ENCODE measurements at places on chromosomes 11 and 22.

DNA sequence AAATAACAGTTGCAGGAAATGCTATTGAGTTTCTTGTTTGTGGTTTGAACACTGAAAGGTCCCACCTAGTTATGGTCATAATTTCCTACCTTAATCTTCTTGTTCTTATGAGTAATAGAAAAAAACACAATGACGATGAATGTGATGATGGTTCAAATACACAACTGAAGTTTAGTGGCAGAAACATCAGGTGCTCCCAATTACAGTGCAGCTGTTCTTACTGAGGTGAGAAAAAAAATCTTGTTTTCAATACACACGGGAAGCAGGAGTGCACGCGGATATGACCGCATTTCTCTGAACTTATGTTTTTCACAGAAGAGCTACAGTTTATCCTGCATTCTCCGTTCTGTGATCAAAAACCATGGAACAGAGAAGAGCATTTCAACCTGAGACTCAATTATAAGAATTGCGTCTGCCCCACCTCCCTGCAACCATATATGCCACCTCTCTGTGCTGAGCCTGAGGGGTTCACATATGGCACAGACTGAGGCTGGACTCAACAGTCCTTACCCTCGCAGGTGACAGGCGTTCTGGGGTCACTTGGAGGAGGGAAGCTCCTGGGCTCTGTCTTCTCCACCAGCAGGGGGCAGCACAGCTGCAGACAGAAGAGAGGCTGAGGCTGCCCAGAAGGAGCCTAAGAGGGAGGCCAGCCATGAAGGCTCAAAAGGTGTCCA lies 99.7 kb upstream of the IGLL5 start:
- no peak for DNase-seq

- no peak for DNase-seq
These were observed 15.8 kb upstream of the OR51T1 start for GRCh38 chr11:4865855-4866254.

GRCh38 chr11:57680552-57680874 lies 12.6 kb downstream of the ZDHHC5 start:
- no peak for DNase-seq

- no peak for DNase-seq
These were observed 247.7 kb downstream of the GUCY1A2 start for GRCh38 chr11:106770489-106771085.

- DNase-seq, result no peak
These were observed 8.4 kb downstream of the PPME1 start for GRCh38 chr11:74179234-74180052.

DNA sequence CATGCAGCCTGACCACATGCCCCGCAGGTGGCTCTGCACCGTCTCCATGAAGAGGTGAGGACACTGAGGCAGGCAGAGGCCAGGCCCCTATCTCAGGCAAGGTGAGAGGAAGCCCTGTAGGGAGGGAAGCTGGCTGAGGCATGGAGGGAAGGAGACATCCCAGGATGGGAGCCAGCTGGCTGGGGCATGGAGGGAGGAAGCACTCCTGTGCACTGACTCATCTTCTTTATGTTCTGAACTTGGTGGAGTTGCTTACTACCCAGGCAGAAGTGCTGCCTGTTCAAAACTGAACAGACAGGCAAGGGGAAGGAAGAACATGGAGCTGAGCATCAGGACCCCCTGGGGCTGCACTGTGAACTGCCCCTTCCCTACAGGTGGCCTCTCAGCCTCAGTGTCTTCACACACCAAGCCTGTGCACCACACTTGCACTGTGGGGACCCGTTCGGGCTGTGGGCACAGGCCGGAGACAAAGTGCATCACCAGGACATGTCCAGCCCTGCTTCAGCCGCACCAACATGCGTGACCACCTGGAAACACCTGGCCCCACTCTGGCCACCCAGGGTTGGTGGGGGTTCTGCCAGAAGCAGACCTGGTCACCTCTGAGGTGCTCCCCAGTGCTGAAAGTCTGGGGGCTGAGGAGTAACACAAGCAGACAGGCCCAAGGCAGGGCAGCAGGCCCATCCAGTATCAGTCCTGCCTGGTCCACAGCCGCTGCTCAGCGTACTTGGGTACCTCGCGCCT lies 55.5 kb downstream of the DGCR2 start:
- DNase-seq, result no peak

GRCh38 chr11:27319072-27319471 lies 43.9 kb downstream of the CCDC34 start:
- DNase-seq, result peak; percentile 38

- DNase-seq, result no peak
These were observed 8.4 kb upstream of the MMP12 start for GRCh38 chr11:102883141-102883540.

- no peak for DNase-seq
These were observed 2.8 kb downstream of the HRAS start for GRCh38 chr11:532527-532985.

DNA sequence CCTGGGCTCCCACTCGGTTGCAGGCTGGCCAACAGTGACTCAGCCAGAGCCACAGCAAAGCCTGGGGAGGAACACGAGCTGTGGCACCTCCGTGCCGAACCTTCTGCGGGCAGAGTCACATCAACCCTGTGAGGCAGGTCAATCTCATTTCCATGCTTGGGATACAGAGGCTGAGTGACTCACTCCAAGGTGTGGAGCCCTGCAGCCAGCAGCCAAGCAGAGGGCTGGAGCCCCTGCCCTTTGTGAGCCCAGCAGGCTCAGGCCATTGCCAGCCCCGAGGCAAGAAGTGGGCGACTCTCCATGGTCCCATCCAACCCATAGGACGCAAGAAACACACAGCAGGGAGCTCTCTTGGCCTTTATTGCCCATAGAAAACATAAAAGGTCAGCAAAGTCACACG lies 21.4 kb downstream of the CSNK1E start:
- DNase-seq, result no peak

- DNase-seq, result no peak
These were observed 503.4 kb downstream of the DLG2 start for GRCh38 chr11:85123752-85124231.

- no peak for DNase-seq
These were observed 787.1 kb upstream of the API5 start for GRCh38 chr11:42524534-42525227.

DNA sequence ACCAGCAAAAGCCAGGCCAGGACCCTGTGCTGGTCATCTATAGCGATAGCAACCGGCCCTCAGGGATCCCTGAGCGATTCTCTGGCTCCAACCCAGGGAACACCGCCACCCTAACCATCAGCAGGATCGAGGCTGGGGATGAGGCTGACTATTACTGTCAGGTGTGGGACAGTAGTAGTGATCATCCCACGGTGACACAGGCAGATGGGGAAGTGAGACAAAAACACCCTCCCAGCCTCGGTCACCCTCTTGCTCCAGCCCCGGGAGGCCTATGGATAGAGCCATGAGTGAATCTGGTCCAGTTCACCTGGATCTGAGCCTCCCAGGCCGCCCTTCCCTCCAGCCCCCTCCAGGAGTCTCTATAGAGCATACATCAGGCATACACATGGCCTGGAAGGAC lies 115.2 kb upstream of the IGLL5 start:
- no peak for DNase-seq

GRCh38 chr11:69841170-69841858 lies 22.1 kb upstream of the FGF3 start:
- no peak for DNase-seq

DNA sequence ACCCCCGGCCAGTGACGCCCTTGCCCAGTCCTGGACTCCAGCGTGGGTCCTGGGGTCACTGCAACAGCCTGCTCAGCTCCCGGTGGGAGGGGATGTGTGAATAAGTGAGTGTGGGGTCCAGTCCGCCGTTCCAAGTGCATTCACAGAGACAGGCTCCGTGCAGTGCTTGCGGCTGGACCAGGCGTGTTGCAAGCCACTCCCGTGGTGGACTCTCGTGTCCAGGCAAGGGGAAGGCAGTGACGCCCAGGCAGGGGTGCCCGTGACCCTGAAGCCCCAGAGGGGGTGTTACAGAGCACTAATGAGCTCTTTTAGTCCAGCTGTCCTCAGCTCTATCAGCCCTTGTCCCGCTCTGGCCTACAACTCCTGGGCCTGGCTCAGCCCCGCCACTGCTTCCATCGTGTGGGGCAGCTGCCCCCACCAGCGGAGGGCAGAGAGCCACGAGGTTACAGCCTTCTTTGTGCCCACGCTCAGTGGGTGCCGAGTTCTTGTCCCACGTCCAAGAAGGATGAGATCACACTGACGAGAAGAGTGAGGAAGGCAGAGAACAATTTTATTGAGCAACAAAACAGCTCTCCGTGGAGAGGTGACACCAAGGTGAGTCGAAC lies 1807.5 kb downstream of the LRRC4C start:
- no peak for DNase-seq

DNA sequence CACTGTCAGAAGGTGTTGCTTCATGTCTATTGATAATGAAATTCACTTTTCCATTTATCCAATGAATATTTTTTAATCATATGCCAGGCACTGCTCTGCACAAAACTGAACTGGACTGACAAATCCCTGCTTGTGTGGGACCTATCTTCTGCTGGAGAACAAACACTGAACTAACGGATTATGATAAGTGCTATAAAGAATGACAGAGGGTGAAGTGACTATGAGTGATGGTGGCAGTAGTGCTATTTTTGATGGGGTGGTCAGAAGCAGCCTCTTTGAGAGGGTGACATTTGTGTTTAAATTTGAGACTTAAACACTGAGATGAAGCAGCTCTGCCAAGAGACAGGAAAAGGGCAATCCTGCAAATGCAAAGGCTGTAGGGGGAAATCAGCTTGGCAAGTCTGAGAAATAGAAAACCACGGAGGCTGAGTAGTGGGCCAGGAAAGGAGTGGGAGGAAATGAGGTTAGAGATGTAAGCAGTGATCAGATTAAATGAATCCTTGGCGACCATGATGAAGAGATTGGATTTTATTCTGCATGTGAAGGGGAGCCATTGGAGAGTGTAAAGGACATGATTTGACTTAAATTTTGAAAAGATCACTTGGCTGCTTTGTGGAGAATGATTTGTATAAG lies 6.0 kb downstream of the TBCEL start:
- DNase-seq, result no peak

DNA sequence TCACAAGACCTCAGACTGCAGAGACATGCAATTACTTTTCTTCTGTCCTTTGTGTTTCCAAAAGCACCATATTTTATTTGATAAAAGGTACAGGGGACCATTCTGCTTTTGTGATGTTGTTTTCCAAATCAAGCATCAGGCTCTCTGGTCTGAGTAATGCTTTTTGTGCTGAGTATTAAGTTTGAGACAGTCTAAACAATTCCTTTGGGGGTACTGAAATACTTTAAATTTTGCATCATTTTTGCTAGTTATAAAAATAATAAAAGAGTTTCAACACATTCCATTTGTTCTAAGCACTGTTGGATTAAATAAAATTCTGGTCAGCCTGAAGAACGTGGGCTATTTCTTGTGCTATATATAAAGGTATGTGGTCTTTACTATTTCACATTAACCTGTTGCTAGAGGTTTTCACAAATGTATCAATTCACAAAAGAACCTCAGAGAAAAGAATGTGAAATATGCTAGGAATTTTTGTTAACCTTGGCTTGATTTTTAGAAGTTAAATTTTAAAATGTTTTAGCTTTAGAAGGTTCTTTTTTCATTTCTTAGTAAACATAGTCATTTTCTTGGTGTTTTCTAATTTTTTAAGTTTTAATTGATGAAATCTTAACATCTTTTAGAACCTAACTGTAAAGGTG lies 61.6 kb downstream of the C22orf31 start:
- no peak for DNase-seq

Data from AG04449 (cell line).